ENCODE measurements at places on chromosomes 13 and 19.
A peak's percentile ranks its signal among the peaks of the same experiment; 100 is the strongest.

- H3K4me1 ChIP-seq, result no peaks in the 10 kb centered on the region
- DNase-seq, result no peak
- H3K36me3 ChIP-seq, result no peaks in the 10 kb centered on the region
- H3K27me3 ChIP-seq, result no peaks in the 10 kb centered on the region
- H3K27ac ChIP-seq, result no peak within 1 kb of the TSS
Measured at GRCh38 chr19:35228177-35228930, at the start of gene FAM187B. Gene FAM187B, minus strand, starts transcription at chr19:35228739. Its CDS starts 59 bp downstream, at chr19:35228680.

DNA sequence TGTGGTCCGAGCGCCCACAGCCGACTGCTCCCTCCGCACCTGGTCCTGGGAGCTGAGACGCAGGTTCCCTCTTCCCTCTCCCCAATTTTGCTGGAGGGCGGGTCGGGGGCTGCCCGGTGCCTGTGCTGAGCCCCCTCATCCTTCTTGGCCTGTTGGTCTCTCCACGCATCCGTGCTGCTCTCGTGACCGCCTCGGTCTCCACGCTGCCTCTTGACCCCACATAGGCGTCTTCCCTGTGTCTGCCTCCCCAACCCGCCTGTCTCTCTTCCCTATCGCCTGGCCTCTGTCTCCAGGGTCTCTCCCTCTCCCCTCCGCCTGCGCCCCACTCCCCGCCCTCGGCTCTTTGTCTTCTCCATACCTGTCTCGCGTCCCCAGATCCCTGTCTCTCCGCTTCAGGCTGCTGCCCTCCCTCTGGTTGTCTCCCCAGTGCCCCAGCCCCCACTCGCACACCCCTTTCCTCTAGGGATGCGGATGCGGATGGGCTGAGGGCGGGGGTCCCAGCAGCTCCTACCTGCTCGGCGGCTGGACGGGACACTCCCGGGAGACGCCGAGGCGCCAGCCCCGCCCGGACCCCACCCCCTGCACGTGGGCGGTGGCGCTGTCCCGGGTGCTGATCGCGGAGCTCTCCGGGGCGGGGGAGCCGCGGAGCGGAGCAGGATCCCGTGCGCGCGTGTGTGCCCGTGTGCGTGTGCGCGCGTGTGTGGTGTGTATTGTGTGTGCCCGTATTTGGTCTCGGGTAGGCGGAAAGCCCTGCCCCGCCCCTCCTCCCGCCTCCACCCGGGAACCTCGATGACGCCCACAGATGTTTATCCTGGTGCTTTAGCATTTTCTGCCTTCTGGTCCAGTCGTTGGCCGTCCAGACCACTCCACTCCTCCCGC is at the start of gene SYT5:
Gene SYT5, minus strand, starts transcription at position 684 of the 879 bp plus-strand sequence. CDS start 1,248 bp downstream, outside the sequence.
- no peak within 1 kb of the TSS for H3K27ac ChIP-seq
- H3K4me3 ChIP-seq, result no peak within 1 kb of the TSS
- no peak for DNase-seq
- H3K36me3 ChIP-seq, result no peaks in the 10 kb centered on the region

GRCh38 chr13:73618275-73618865 is 515.8 kb downstream of the KLF12 start:
- H3K4me3 ChIP-seq, result no peak overlapping the region
- H3K27ac ChIP-seq, result no peak overlapping the region
- DNase-seq, result no peak
- H3K36me3 ChIP-seq, result no peaks in the 10 kb centered on the region
- no peaks in the 10 kb centered on the region for H3K4me1 ChIP-seq

DNA sequence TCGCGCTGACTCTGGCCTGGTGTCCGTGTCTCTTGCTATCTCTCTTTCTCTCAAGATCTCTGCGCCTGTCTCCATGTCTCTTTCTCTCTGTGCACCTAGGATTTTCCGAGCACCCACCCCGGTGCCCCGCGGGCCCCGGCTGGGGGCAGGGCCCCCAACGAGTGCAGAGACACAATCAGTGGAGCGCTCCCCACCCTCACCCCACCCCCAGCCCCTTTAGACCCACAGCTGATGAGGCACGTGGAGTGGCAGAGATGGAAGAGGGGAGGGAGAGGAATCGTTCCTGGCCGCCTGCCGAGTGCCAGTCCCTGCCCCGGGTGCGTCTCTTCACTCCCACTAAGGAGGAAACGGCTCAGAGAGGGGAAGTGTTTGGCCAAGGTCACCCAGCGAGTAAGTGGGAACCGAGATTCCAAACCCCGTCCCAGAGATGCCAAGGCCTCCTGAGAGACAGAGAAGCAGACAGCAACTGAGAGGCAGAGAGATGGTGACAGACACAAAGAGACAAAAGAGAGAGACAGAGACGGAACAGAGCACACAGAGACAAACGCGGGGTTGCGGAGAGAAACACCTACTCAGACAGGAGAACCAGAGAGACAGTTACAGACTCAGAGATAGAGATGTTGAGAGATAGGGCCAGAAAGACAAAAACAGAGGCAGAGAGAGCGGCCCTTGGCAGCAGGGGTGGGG is 626 bp upstream of the BCL3 start:
- H3K4me1 ChIP-seq, result peaks cover 13% of the 10 kb centered on the region
- H3K4me3 ChIP-seq, result peak overlapping the region; percentile 76
- peak overlapping the region; percentile 91 for H3K27ac ChIP-seq
- H3K36me3 ChIP-seq, result no peaks in the 10 kb centered on the region

GRCh38 chr19:313988-314815 is 23.0 kb upstream of the PLPP2 start:
- H3K27ac ChIP-seq, result no peak overlapping the region
- no peak for DNase-seq
- no peaks in the 10 kb centered on the region for H3K27me3 ChIP-seq
- H3K4me1 ChIP-seq, result no peaks in the 10 kb centered on the region

GRCh38 chr19:1606138-1606651 is 933 bp upstream of the UQCR11 start:
- no peak for DNase-seq
- H3K36me3 ChIP-seq, result no peaks in the 10 kb centered on the region
- peak overlapping the region; percentile 92 for H3K4me3 ChIP-seq

DNA sequence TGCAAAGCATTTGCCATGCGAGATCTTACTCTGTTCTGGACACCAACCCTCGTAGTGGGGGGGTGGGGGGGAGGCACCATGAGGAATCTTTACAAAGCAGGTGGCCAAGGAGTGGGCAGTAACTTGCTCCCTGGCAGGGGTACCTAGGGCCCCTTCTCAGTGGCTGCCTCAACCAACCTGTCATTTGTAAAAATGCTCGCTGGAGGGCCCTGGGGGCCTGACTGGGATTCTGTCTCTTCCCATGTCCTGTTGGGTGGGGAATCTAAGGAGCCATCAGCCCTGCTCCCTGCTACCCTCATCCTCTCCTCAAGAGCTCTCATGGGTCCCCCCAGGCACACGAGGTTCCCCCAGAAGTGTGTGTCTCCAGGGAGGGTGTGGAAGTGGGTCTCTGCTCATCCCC is 1.5 kb downstream of the KCNN1 start:
- H3K27ac ChIP-seq, result no peak overlapping the region
- DNase-seq, result no peak
- no peaks in the 10 kb centered on the region for H3K36me3 ChIP-seq
- H3K27me3 ChIP-seq, result no peaks in the 10 kb centered on the region
- no peaks in the 10 kb centered on the region for H3K4me1 ChIP-seq

DNA sequence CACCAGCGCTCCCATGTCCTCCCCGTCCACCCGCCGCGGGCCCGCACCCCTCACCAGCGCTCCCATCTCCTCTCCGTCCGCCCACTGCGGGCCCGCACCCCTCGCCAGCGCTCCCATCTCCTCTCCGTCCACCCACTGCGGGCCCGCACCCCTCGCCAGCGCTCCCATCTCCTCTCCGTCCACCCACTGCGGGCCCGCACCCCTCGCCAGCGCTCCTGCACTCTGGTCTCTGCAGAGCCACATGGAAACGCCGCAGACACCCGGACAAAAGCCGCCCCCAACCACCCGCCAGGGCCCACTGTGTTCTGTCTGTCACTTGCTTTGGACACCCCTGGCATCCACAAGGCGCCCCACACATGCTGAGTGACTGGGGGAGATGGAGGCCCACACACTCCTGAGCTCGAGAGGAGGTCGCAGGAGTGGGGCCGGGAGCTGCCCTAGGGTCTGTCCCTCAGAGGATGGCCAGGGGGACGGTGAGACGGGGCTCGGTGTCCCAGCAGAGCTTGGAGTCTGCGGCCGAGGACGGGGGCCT is 7.4 kb downstream of the CFD start:
- H3K4me1 ChIP-seq, result peaks cover 2% of the 10 kb centered on the region
- H3K27ac ChIP-seq, result no peak overlapping the region
- no peak for DNase-seq
- H3K27me3 ChIP-seq, result no peaks in the 10 kb centered on the region
- H3K36me3 ChIP-seq, result no peaks in the 10 kb centered on the region
- H3K4me3 ChIP-seq, result no peak overlapping the region

DNA sequence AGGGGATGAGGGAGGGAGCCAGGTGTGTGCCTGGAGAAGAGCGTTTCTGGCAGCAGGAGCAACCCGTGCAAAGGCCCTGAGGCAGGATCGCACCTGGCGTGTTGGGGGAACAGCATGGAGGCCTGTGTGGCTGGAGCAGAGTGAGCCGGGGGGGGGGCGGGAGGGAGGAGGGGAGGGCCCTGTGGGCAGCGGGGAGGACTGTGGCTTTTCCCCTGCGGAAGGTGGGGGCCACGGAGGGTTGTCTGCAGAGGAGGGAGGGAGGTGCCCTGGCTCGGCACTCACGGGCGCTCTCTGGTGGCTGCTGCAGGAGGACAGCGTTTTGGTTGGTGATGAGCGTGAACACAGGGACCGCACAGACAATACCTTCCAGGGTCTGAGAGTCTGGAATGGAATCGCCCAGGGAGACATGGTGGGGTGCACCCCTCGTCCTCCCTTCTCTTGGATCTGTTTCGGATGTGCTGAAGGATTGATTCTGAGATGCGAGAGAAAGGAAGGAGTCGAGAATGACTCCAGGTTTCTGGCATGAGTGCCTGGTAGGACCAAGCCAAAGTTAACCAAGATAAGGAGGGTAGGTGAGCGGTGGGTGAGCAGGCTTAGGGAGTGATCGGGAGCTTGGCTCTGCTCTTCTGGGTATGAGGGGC is 6.5 kb downstream of the RAB11B start:
- H3K4me3 ChIP-seq, result peak overlapping the region; percentile 37
- H3K4me1 ChIP-seq, result peaks cover 14% of the 10 kb centered on the region
- H3K36me3 ChIP-seq, result no peaks in the 10 kb centered on the region
- peak overlapping the region; percentile 100 for H3K27ac ChIP-seq
- H3K27me3 ChIP-seq, result no peaks in the 10 kb centered on the region
- DNase-seq, result peak; percentile 79

GRCh38 chr13:99731747-99732146 is 230.5 kb downstream of the TM9SF2 start:
- no peak overlapping the region for H3K4me3 ChIP-seq
- H3K27me3 ChIP-seq, result no peaks in the 10 kb centered on the region
- DNase-seq, result no peak
- H3K36me3 ChIP-seq, result no peaks in the 10 kb centered on the region
- H3K27ac ChIP-seq, result no peak overlapping the region

DNA sequence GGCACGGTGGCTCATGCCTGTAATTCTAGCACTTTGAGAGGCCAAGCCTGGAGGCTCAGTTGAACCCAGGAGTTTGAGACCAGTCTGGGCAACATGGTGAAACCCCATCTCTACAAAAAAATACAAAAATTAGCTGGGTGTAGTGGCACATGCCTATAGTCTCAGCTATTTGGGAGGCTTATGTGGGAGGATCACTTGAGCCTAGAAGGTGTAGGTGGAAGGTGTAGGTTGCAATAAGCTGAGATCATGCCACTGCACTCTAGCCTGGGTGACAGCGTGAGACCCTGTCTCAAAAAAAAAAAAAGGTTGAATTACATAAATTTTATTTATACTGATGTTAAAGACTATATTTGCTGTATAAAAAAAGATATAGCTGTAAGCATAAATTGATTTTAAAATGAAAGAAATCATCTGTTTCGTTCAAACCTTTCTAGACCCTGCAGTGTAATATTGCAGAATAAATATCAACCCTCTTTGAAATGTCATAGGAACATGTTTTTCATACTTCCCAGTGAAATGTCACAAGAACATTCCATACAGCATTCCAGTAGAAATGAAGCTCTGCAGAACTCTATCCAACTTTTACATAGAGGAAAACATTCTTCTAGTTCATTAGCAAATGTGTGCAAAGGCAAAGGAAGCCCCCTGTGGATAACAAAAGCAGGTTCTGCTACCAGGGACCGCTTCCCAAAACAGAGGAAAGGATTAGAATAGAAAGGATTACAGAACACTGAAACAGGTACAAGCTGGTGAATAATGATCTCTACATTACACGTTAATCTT is 76.0 kb downstream of the CAB39L start:
- DNase-seq, result no peak
- H3K4me3 ChIP-seq, result no peak overlapping the region
- no peaks in the 10 kb centered on the region for H3K36me3 ChIP-seq
- H3K4me1 ChIP-seq, result no peaks in the 10 kb centered on the region
- peak overlapping the region; percentile 13 for H3K27ac ChIP-seq
- H3K27me3 ChIP-seq, result no peaks in the 10 kb centered on the region

- no peak overlapping the region for H3K27ac ChIP-seq
- H3K27me3 ChIP-seq, result peaks cover 11% of the 10 kb centered on the region
- H3K36me3 ChIP-seq, result no peaks in the 10 kb centered on the region
Measured at GRCh38 chr19:49421039-49421877, 2.0 kb downstream of the PTH2 start.

- H3K27me3 ChIP-seq, result no peaks in the 10 kb centered on the region
- H3K4me1 ChIP-seq, result peaks cover 3% of the 10 kb centered on the region
- H3K36me3 ChIP-seq, result no peaks in the 10 kb centered on the region
Measured at GRCh38 chr19:19324059-19324770, 3.6 kb downstream of the MAU2 start.

- no peak overlapping the region for H3K4me3 ChIP-seq
- no peaks in the 10 kb centered on the region for H3K4me1 ChIP-seq
- no peak for DNase-seq
- no peaks in the 10 kb centered on the region for H3K27me3 ChIP-seq
- no peak overlapping the region for H3K27ac ChIP-seq
- H3K36me3 ChIP-seq, result no peaks in the 10 kb centered on the region
Measured at GRCh38 chr13:28751175-28751960, 32.6 kb upstream of the SLC46A3 start.

GRCh38 chr19:55146078-55146704 is 2.8 kb downstream of the TNNT1 start:
- no peaks in the 10 kb centered on the region for H3K4me1 ChIP-seq
- H3K27ac ChIP-seq, result no peak overlapping the region
- no peaks in the 10 kb centered on the region for H3K36me3 ChIP-seq
- H3K4me3 ChIP-seq, result peak overlapping the region; percentile 64
- peaks cover 7% of the 10 kb centered on the region for H3K27me3 ChIP-seq

DNA sequence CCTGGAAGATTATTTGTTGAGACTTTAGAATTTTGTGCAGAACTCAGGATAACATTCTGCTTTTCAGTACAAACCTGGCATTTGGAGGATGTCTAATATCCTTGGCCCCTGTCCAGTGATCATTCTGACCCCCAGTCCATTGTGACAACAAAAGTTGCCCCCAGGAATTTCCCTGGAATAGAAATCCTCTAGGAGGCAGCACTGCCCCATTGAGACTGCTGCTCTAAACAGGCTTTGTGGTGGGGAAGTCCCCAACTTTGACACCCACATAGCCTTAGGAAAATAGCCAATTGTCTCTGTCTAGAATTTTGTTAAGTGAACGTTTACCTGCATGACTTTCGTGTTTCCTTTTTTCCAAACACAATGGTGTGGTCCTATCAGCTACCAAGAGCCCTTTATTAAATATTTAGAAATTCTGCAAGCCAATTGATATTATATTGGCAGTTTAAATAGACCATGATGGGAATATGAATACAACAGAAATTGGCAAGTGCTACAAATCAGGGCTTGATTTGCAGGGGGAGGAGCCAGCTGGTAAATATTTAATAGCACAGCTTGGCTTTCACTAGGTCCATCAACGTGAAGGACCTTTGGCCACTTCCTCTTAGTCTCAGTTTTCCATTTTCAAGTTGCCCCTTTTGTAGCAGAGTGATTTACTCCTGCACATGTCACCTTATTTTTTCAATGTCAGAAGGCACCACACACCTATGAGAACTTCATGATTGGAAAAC is 451.7 kb downstream of the EFNB2 start:
- no peaks in the 10 kb centered on the region for H3K27me3 ChIP-seq
- no peak for DNase-seq
- no peaks in the 10 kb centered on the region for H3K4me1 ChIP-seq
- no peak overlapping the region for H3K4me3 ChIP-seq

GRCh38 chr19:39403331-39404312 is 3.0 kb upstream of the ZFP36 start:
- peaks cover 13% of the 10 kb centered on the region for H3K4me1 ChIP-seq
- peak overlapping the region; percentile 100 for H3K27ac ChIP-seq
- no peaks in the 10 kb centered on the region for H3K27me3 ChIP-seq

Data from breast epithelium (tissue), 4 donors.